ENCODE measurements at places on chromosomes 2 and 18.

DNA sequence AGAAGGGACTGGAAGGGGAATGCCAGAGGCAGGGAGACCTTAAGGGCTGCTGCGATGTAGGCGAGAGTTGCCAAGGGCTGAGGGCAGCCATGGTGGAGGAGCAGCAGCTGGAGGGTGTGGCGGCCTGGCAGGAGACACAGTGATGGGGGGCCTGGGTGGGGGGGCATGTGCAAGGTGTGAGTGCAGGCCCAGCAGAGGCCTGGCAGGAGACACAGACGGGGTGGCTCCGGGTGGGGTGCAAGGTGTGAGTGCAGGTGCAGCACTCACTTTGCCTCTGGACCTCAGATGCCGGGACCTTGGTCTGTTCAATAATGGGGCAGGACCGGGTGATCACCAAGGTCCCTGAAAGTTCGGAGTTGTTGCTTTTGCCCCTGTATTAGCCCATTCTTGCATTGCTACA lies 76.2 kb upstream of the ODC1 start:
- no peak for DNase-seq

DNA sequence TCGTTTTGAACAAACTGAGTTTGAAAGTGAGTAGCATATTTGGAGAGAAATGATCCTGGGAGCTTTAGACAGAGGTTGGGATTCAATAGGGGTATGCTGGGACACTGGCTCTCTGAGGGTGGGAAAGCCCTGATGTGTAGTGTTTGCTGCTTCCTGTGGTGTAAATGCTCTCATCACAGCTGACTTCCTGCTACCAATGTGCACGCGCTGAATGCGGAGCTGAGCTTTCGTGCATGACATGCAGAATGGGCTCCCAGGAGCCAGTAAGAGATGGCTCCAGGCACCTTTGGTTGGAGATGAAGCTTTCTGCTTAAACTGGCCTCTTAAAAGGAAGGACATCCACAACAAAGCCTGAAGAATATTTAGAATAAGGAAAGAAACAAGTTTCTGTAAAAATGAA lies 224.1 kb upstream of the CCDC150 start:
- DNase-seq: no peak

DNA sequence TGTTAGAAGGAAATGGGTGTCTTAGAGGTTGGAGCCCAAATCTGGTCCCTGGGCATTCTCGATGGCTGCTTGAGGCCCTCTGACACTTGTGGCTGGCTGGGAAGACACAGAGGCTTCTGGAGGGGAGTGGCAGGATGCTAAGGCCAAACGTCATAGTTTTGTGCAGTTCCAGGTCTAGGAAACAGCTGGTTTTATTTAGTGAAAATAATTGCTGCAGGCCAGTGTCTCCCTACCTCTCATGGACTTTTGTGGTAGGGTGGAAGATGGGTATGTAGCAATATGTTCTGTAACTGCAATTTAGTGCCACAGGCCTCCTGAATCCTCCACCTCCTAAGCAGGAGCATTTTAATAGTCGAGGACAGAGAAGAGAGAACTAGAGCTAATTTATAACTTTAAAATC lies 32.2 kb upstream of the SPRED2 start:
- no peak for DNase-seq

DNA sequence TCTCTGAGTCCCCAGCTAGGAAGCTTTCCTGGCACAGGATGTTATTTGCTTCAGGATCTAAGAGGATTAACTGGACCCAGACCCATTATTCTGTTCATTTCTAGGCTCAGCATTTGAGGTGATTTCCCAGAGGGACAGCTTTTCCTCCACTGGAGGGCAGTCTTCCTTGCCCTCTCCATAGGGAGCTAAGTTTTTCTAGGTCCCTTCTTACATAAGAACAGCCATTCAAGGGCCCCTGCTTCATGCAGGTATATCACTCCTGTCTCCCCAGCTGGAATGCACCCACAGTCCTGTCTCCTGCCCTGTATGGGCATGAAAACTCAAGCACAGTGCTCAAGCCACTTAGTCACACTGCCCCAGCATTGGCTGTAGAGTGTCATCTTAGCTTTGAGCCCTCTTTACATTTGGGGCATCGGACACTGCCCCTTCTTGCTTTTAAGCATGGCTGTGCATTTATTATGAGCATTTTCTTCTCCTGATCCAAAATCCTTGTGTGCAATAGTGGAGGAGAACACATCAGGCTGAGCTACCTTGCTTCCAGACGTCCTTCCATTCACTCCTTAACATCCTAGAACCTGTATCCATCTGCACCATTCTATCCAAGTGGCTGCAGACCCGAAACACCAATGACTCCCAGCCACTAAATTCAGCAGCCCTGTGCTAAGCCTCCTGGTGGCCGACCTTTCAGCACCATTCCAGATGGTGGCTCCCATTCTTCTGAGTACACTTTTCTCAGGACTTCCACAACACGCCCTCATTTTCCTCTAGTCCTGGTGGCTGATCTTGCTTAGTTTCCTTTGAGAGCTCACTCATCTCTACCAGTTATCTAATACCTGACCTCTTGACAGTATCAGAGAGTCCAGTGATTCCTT lies 80.0 kb downstream of the COPS8 start:
- DNase-seq: no peak

DNA sequence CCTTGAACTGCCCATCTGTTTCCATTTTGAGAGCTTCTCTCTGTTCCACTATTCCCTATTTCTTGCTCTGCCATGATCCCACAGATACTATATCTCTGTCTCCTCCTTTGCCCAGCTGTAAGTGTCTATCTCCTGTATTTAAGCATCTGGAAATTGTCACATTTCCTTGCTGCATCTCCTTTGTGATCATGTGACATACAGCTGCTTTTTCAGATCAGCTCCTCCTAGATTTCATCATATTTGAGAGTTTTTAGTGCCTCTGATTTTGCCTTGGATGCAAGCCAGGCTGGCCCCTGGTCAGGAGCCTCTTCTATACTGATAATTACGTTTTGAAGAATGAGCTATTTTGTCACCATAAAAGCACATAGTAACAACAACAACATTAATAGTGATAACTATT lies 131.7 kb upstream of the TNP1 start:
- no peak for DNase-seq

DNA sequence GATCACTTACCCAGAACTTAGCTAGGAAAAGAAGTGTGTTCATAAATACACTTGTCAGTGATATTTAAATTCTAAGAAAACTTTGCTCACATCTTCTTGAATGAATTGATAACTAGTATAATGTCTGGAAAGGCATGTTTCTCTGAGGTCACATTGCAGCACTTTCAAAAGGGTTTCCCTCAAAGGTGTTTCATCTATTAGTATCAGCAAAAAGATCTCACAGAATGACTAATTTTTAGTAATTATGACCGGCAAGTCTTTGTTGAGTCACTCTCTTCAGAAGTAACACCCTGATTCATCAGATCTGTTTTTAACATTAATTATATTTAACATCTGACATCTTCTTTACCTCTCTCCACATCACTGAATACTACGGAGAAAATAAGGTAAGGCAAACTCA lies 222.3 kb downstream of the IKZF2 start:
- no peak for DNase-seq

- DNase-seq: no peak
Measured at GRCh38 chr2:108364676-108365297, 13.0 kb upstream of the SULT1C4 start.

- no peak for DNase-seq
Measured at GRCh38 chr2:165373278-165374010, 96.1 kb upstream of the CSRNP3 start.

DNA sequence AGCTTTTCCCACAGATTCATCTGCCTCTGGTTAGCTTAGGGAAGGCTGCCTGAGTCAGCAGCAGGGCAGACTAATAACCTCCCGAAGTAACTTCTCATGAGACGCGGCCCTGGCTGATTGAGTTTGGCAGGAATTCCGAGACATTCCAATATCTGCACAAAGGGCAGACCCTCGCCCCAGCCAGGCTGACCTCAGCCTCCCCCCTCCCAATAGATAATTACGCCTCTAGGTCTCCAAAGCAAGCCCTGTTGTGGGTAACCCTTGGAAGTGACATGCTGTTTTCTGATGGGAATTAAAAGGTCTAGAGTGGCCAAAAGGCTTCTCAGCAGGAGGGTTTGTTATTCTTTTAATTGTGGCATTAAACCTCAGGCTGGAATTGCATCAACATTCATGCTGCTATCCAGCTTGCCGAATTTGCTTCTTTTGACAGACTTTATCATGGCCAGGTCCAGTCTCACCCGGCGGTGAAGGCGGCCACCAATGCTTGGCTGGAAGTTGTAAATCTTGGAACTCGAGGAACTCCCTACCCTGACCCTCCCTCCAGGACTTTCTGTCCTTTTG lies 98.0 kb upstream of the SLC14A2 start:
- DNase-seq: no peak

GRCh38 chr18:76401498-76401897 lies 93.5 kb downstream of the ZNF516 start:
- DNase-seq: no peak

DNA sequence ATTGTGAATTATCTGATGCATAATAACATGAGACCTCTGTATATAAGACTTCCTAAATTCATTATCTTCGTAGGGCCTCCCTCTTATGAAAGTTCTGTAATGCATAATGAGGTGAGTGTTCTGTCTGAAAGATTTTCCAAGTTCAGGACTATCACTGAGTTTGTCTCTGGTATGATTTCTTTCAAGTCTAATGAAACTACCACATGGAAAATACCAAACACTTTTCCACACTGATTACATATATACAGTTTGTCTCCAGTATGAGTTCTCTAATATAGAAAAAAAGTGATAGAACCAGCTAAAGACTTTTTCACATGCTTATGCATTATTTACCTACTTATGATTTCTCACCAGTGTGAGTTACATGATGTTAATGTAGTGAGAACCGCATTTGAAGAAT lies 34.7 kb downstream of the CTNNA2 start:
- DNase-seq: no peak

DNA sequence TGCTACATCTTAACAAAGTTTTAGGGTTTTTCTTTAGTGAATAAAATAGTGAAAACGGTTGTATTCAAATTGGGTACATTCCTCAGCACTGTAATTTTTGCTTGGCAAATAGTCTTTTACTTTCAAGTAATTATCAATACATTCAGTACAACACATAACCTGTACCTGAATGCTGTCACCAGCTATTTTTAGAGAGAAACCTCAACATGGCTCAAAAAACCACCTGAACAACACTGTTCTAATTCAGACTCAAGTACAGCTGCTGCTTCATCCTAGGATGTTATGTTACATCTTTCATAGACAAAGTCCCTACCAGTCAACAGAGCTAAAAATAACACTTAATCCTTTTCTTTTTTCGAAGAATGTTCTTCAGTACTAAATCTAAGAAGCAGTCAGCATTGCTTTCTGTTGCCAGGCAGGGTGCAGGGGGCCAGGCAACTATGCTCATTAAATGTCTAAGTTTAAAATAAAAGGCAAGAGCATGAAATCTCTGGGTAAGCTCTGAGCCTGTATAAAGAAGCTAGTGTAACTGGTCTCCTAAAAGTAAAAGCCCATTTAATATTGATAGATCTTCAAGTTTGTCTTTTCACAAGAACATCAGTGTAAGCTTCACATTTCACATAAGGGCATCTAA lies 20.5 kb downstream of the PDIA6 start:
- no peak for DNase-seq

GRCh38 chr18:36041146-36041545 lies 26.2 kb downstream of the RPRD1A start:
- DNase-seq: no peak

DNA sequence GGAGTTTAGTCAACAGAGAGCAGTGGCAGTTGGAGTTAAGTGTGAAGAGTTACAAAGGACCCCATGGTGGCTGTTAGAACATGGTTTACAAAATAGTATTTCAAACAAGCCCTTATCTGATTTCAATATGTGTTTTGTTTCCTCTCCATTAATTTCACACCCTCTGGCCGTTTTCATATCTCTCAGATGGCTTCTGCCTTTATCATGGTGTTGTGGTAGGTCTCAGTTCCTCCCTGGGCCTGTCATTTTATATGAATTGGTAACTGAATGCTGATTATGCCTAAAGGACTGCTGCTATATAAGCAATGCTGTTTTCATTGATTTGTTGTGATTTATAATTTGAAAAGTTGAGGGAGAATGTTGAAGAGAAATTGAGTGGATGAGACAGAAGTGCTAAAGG lies 686.7 kb downstream of the NYAP2 start:
- no peak for DNase-seq

Data from HS-27A (cell line).